Kidney epithelial cell (primary cell): ENCODE measurements at places on chromosomes 4 and X. TPM values are rescaled to one million over a fixed set of nuclear protein-coding genes. Genes with fewer than 3 reads are reported as not detected.

XKRX gene
- 0.04 TPM in 1 of 2 replicates, not detected in the other for total RNA-seq

TRPC5OS gene
- not detected in 2 replicates for total RNA-seq

TMEM175 gene
- 16.0 and 20.5 TPM in 2 replicates for total RNA-seq

TMPRSS11B gene
- total RNA-seq = not detected in 2 replicates

DGKK gene
- 0.13 TPM in 1 of 2 replicates, not detected in the other for total RNA-seq

DNA sequence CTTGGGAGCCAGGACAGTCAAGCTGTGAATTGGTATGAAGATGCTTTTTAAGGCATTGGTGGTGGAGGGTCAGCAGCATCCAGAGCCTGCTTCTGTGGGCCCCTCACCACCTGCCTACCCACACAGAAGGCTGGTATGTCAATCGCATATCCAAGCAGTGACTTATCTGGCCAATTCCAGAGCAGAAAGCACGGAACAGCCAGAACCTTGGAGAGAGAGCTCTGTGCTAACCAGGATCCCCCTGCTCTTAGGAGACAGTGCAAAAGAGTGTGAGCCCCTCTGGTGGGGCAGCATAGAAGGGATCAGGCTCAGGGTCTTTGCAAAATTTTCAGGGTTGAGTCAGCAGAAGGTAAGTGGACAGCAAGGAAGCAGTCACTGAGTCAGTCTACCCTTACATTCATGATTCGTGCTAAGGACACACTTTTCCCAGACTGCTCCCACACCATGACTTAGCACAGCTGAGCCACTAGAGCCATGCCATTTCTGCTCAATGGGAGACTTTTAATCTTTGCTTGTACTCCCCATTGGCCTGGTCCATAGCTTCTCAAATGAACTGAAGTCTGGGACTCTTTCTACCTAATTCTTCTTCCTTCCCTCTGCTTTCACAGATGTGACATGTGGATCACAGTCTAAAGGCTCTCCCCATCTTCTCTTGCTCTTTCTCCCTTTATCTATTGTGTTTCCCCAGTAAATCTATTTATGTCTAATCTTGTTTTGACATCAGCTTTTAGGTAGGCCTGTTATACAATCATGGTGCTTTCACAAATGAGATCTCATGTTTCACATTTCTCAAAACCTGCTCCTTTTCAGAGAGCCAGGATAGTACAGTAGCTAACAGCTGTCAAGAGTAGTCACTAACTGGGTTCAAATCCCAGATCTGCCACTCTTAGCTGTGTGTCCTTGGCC is 20.0 kb downstream of the MORF4L2 start:
- DNase-seq = no peak

- DNase-seq = no peak
Measured at GRCh38 chr4:25991340-25991739, 77.3 kb downstream of the SMIM20 start.

- no peak for DNase-seq
Measured at GRCh38 chr4:84804136-84804535, 162.4 kb downstream of the WDFY3 start.

DNA sequence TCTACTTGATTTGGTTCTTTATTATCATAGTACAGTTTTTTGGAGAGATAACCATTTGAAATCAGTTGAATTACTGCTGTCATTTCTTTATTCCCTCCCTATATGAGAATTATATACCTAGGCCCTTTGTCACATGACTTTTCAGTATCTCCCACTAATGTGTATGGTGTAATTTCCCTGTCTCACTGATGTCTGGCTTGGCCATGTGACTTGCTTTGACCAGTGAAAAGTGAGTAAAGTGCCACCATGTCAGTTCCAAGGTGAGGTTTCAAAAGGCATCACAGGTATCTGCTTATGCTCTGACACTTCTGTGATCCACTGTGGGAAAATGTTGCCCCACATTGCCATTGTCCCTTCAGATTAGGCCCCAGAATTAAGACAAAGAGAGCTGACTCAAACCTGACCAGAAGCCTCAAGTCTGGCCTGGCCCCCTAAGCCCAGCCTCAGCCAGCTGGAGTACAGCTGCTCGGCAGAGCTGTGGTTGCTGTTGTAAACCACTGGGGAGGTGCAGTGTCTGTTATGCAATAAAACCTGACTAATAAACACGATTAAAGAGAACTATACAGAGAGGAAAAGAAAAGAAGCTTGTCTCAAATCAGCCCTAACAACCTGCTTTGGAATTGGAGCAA is 27.5 kb downstream of the SETD7 start:
- peak; percentile 32 for DNase-seq

GRCh38 chr4:47012676-47013075 is 18.7 kb upstream of the GABRB1 start:
- peak; percentile 14 for DNase-seq

- no peak for DNase-seq
Measured at GRCh38 chrX:129781134-129781672, 1.5 kb downstream of the SASH3 start.

- DNase-seq = no peak
Measured at GRCh38 chrX:43553257-43553656, 102.8 kb upstream of the MAOA start.

- no peak for DNase-seq
Measured at GRCh38 chrX:130060122-130061069, 49.9 kb downstream of the ELF4 start.

DNA sequence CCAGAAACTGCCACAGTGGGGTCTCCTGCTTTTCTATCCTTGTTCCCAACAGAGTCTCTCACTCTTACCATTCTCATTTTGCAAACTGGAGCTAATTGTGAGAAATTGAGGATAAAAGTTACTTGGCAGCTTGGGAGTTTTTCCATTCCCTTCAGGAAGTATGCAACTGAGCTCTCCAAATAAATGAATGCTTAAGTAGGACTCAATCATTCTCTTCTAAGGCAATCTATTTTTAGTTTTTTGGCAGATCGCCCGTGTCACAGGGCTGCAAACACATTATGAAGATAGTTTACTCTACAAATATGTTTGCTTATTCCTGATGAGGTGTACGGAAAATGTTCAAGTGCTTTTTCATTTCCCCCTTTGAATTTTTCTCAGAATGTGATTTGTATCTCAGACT is 5.3 kb downstream of the ASB11 start:
- no peak for DNase-seq

DNA sequence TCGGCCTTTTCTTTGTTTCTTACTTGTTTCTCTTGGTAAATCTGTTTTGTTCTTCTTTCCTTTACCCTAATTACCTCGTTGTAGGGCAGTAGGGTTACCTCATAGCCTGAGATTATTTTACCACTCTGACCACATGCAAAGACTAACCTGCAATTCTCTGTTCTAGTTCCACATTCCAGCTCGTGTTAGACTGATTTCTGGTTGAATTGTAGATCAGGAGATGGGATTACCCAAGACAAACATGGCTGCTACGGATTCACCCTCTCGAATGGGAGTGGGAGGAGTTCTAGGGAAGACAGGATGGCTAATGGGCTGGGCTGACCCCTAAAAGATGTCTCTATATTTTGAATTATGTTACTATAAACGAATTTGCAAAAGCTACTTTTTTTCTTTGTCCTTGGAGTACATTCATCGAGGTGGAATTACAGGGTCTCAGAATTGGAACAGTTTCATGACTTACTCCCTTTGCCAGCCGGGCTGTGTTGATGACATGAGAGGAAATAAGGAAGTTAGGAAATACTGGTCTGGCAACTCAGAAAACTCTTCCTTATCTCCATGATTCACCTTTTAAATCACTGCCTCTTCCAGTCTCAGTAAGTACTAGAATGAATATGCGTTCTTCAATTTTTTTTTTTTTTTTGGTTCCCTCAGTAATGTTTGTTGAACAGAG is 36.7 kb upstream of the FBXW7 start:
- no peak for DNase-seq

GRCh38 chr4:119517361-119518229 is 111.0 kb downstream of the PDE5A start:
- no peak for DNase-seq
